ENCODE measurements at places on chromosomes 13 and 19.

DNA sequence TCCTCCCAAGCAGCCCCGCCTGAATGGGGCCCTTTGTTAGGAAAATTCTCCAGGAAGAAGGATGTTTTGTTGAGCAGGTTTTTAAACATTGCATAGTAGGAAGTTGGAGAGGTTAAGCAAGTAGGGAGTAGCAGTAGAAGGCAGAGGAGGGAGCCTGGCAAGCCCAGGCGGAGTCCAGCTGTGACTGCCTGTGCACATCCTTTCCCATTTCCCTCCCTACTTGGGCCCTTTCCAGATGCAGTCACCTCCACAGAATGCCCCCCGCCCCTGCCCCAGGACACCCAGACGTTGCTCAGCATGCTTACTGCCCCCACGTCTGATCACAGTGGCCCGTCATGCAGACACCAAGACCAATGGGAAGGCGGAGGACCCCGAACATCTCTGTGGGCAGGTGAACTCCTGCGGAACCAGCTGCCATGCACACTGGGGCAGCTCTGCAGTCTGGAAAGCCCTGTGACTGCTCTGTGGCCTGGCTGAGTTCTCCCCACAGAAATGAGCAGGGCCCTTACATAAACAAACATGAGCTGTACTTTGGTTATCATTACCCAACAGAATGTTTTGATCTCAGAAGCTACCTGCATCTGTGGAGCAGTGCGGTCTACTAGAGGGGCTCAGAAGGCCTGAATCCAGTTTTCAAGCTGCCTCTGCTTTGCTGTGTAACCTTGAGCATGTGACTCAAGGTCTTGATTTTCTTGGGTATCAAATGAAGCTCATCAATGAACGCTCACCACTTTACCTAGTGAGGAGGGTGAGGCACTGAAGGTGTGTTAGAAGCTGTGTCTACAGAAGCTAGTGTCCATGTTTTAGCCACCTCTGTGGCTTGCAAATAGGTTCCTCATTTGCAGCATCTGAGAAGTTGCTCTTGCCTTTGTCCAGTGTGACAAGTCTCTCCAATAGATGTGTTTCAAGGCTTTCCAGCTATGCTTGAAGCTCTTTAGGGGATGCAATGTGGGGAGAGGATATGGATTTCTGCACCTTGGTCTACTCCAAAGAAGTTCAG is 84.2 kb downstream of the TNFRSF19 start:
- DNase-seq, result no peak

GRCh38 chr19:51514866-51515481 is 13.4 kb upstream of the SIGLEC12 start:
- peak; percentile 96 for DNase-seq

GRCh38 chr13:42807866-42808265 is 26.5 kb downstream of the FAM216B start:
- DNase-seq, result no peak

DNA sequence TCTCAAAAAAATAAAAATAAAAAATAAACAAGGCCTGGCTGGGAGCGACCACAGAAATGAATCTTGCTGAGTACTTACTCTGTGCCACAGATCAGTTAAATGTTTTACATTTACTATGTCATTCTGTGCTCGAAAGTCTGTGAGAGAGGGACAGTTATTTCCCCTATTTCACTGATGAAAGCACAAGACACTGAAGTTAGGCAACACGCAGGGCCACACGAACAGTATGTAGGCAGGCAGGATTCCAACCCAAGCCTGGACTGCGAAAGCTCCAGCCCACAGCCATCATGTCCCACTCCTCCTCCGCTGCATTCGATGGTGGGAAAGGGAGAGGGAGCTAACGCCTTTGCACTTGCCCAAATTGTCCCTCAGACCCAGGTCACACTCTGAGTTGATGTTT is 34.2 kb downstream of the RUBCNL start:
- no peak for DNase-seq

DNA sequence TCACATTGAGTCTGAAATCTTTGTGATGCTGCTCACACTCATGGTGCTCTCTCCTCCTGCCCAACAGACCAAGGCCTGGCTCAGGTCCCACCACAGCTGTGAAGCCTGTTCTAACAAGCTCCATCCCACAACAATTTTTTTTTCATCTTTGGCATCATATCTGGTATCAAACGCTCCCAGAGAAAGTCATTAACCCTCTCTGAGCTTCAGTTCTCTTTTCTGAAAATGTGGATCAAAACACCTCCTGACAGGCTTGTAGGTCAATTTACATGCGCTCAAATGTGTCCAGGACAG is 224.4 kb downstream of the LACC1 start:
- DNase-seq, result no peak

DNA sequence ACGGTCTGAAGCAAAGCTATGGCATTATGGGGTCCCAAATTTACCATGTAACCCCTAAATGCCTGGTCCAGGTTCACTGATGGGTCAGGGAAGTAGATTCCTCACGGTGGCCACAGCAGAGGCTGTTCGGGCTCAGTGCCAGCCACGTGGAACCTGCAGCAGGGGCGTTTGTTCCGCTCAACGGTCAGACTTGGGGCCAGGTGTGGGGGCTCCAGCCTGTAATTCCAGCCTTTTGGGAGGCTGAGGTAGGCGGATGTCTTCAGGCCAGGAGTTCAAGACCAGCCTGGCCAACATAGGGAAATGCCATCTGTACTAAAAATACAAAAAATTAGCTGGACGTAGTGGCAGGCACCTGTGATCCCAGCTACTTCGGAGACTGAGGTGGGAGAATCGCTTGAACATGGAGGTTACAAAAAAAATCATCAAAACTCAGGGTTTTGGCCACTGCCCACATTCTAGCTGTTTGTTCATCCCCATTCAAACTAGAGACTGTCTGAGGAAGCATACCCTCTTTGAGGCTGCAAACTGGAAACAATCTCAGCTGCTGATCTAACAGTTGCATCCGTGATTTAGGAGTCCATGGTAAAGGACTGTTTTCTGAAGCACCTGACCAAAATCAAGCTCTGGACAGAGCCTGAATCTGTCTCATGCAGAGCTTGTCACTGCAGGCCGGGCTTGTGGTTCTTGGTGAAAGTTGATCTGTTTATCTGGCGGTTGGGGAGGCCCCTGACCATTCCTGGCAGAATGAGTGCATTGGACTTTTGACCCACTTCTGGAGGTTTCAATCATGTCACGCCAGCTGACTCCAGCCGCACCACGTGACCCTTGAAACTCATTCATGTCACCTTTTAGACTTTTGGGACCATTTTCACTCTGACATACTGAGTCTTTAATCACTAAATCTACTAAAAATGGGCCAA is 30.2 kb upstream of the ZNF331 start:
- DNase-seq, result peak; percentile 92

DNA sequence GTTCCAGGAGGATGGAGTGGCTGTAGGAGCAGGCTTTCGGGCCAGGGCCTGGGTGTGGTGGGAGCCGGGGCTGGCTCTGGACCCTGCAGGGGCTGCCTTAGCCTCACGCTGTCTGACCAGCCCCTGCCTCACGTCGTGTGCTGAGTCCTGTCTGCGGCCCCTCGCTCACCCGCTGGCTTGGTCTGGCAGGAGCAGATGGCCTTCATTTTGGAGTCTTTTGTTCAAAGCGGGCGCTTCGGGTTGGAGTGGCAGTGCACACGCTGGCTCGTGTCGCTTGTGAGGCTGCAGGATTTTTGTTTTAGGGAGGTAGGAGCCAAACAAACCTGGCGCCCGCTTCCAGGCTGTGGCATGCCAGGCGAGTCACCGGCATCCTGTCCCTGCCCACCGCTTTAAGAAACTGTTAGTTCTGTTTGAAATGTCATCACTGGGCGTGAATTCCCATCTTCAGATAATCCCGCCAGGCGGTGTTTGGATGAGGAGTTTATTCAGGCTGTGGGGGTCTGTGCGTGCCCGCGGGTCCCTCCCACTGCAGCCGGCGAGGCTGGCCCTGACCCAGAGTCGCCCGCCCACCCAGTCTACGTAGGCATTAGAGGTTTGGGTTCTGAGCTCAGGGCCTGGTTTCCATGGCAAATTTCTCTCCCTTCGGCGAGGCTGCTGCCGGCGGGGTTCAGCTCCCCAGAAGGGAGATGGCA is 89.8 kb downstream of the KDM4B start:
- no peak for DNase-seq

DNA sequence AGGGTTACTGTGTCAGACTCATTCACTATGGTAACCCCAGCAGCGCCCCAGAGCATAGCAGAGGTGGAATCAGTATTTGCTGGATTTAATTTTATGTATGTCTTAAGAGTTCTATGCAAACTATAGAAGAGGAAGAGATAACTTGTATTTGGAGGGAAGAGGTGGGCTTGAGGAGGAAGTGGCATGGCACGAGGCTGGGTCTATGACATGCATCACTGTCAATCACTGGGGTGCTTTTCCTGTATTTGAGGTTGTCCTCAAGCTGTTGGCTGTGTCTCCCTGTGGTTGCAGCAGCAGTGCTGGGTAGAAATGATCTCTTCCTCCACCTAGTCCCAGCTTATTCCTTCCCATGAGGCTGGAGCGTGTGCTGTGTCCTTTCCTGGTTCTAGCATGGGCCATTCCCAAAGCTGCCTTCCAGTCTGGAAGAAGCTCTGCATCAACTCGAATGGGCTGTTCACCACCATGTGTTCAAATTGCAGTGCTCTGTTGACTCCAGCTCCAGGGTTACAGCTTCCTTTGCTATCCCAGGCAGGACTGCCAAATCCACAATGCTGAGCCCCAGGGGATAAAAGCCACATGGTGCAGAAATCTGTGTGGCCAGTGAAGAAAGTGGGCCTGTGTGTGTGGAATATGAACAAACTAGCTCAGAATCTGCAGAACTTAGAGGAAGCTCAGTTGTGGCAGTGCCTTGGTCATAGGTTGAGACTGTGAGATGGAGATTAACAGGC is 73.1 kb upstream of the MTIF3 start:
- DNase-seq, result no peak

GRCh38 chr19:40603389-40604170 is 2.4 kb downstream of the LTBP4 start:
- peak; percentile 100 for DNase-seq

- DNase-seq, result no peak
Measured at GRCh38 chr19:30565636-30566035, 193.5 kb downstream of the ZNF536 start.

DNA sequence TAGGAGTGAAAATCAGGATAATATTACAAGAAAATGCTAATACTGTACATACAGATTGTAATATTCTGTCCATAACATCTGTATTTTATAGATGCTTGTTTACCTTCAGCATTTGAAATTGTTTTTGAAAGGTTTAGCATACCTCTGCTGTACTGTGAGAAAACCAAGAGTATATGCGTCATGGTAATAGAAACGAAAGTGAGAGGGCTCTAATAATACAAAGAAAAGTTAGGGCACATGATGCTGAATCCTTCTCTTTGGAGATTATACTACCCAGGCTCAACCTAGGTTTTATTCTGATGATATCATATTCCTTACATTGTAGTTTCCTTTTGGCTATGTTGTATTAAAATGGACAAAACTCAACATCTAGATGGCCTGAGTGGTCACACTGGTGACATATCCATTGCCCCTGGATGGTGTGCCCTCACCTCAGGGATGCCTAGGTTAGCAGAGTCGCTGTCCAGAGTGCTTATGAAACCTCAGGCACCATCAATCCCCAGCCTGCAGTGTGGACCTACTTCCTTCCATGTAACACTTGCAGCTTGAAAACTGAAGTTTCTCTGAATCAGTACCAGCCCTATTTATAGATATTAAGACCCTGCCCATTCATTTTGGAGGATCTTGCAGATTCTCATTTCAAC is 253.7 kb downstream of the KCTD12 start:
- no peak for DNase-seq

- DNase-seq, result no peak
Measured at GRCh38 chr13:37364007-37364406, 234.6 kb downstream of the POSTN start.

GRCh38 chr19:53894707-53895106 is 12.7 kb downstream of the PRKCG start:
- DNase-seq, result no peak

DNA sequence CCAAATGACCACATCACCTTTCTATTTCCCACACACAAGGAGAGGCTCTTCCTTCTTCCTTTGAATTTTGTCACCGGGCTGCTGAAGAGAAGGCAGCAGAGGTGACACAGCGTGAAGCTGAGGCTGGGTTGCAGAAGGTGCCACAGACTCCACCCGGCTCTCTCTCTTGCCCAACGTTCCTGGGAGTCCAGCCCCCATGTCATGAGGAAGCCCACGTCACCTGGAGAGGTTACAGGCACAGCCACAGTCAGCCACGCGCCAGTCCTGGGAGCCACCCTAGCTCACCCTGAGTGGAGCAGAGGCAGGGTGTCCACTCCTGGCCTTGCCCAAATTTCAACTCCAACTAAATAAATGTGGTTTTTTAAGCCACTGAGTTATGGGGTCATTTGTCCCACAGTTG is 4.8 kb upstream of the TMEM255B start:
- no peak for DNase-seq

DNA sequence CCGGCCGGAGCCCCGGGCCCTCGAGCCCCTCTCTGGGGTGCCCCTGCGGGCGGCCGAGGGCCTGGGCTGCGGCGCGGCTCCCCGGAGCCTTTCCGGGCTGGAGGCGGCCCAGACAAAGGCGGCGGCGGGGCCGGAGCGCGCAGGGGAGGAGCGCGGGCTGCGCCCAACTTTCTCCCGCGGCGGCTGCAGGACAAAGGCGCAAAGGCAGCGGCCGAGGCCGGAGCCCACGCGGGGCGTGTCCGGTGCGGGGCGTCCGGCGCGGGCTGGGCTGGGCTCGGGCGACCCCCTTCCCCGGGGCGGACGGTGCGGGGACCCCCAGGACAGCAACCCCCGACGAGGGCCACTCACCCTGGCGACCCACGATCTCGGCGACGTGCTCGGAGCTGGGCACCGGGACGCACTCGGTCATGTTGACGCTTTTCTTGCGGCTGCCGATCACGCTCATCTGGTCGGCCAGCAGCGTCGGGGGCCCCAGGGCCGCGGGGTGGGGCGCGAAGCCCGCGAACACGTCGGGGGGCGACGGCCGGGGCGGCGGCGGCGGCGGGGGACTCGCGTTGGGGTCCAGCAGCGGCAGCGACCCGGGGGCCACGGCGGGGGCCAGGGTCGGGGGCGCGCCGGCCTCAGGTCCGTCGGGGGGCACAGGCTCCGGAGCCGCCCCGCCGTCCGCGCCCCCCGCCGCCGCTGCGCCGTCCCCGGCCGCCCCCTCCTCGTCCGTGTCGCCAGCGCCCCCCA is 843 bp downstream of the MEX3D start:
- no peak for DNase-seq

DNA sequence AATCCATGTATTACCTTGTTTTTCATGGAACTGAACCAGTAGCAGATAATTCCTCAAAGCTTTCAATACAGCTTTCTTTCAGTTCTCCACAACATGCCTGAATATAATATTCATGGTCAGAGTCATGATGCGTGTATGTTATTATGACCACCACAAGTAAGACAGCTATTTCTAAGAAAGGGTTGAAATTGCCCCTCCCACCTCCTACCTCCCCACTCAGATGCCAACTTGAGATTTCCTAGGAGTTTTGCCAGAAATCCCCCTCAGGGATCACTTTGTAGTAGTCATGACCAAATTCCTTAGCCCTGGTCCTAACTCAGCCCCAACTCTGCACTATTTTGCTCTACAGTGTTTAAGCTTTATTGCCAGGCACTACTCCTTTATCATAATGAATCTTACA is 69.9 kb upstream of the RAP2A start:
- DNase-seq, result no peak
